ENCODE measurements at places on chromosomes 7 and 10.

DNA sequence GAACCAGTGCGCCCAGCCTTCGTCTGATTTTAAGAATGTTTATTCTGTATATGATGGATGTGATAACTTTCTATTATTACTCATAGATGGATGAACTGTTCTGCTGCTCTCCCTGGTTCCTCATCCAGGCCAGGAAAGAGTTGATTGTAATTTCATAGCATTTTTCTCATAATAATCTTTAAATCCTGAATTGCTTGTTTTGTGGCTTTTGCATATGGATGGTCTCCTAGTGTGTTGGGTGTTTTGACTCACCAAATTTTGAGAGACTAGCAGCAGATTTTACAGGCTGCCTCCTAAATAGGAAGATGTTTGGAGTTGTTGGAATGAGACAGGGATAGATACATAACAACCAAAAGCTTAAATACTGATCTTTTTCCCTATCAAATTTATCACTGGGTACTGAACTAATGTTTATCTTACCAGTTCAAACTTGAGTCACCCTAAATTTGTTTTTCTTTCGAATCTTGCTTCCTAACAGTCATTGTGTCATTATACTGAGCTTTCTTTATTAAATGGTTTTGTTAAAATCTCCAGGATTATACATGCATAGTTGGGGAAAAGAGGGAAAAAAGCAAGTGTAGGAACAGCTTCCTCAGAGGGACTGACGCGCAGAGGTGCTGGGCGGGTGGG, 106.0 kb upstream of the GATA3 start:
- no peak for DNase-seq

DNA sequence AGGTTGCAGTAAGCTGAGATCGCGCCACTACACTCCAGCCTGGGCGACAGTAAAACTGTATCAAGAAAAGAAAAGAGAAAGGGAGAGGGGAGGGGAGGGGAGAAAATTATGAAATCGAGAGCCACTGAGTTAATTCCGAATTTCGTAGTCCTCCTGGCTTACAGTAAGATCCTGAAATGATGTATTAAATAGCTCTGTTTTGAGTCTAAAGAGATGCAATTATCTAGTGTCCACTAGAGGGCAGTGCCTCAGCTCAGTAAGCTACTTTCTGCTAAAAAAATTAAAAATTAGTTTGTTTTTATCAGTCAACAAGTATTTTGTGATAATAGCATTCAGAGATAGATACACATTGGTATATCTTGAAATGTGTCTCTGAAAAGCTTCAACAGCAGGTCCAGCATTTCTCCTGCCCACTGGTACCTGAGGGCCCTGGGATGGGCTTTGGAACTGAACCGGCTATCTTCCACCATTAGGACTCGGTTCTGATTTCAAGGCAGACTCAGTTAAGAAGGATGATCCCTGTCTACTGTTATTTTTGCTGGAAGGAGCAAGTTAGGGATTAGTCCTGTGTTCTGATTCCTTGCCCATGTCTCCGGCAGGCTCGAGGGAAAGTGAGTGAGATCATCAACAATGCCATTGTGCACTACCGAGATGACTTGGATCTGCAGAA, 19.5 kb downstream of the TSPAN33 start:
- no peak for DNase-seq

DNA sequence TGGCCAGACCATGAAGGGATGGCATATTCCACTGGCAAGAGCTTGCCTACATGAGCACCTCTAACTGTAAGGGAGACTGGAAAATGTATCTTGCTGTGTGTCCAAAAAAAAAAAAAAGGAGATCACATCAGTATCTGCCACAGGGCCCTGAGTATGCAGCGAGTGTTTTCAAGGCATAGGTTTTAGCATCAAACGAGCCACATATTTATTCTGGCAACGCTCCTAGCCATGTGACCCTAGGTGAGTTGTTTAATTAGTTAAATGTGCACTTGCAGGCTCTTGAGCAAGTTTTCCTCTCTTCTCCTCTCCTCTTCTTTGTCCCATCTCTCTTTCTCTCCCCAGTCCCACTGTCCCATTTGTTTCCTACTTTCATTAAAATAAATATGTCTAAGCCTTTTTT, 428.7 kb upstream of the AKR1E2 start:
- no peak for DNase-seq

- no peak for DNase-seq
These were observed 36.0 kb upstream of the SRGN start for GRCh38 chr10:69051710-69052487.

GRCh38 chr10:48996329-48996728, 56.7 kb upstream of the LRRC18 start:
- DNase-seq = no peak

DNA sequence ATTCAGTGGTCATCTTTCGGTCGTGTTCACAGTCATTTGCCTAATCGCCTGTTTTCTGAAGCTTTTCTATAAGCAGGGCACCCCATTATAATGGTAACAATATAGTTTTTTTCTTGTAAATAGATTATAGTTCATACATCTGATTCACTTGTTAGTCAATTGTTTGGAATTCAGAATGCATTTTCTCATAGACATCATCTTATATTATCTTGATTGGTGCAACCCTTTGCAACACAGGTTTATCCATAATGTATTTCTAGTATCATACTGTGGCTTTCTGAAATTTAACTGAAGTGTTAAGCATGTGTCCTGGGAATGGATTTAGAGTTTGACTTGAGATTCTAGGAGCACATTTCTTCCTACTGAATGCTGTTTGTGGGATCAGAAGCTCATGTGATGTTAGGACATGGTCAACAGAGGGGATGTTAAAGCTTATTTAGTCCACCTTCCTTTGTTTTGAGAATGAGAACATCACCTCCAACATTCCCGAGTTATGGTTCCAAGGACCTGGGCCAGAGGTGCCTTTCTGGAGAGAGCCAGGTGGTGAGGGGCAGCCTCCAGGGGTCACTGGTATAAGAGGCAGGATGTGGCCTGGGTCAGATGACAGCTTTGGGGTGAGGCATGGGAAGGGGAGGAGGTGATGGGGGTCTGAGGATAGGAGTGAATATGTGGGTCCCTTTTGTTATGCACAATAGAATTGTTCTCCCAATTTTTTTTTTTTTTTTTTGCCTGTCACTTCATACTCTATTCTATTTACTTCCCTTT, 415.6 kb downstream of the EXOC4 start:
- no peak for DNase-seq

DNA sequence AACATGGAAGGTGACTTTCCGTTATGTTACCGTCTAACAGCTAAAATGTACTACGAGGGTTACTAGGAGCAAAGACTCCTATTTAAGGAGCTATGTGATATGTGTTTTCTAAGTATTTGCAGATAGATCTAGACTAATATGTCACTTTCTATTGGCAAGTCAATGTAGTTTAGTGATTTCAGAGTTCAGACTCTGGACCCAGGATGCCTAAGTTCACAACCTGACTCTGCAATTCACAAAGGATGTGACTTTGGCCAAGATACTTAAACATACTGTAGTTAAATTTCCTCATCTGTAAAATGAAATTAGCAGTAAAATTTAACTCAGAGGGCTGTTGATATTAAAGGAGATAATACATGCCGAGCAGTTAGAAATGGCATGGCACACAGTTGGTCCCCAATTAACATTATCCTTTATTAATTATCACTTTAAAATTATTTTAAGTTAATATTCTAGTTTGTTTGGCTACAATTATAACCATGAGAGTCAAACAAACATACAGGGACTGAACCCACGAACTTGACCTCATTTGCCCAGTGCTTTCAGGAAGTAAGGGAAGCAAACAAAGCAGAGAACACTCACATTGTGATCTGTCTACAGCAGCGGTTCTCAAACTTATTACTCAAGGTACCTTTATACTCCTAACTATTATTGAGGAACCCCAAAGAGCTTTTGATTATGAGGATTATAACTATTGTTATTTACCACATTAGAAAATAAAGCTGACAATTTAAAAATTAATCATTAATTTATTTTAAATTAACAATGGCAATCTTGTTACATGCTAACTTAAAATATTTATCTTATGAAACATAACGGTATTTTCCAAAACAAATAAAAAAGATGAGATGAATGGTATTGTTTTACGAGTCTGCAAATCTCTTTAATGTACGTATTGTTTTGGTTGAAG, 94.4 kb downstream of the ANK3 start:
- DNase-seq = no peak

GRCh38 chr10:133294189-133294588, 14.5 kb downstream of the TUBGCP2 start:
- no peak for DNase-seq

DNA sequence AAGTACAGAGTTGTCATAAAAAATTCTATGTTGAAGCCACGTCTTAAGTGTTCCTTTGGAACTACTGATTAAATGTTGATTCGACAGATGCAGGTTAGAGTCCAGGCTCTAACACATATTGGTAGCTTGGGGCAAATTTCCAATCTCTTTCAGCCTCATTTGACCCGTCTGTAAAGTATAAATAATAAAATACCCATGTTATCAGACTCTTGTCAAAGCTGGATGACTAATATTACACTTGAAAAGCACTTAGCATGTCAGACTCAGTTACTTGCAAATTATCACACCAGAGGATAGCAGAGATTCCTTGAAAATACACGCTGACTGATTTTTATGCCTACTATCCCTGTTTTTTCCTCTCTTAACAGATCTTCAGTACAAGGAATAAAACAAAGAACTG, 18.1 kb upstream of the MACC1 start:
- no peak for DNase-seq

- DNase-seq = no peak
These were observed 46.0 kb downstream of the HELLS start for GRCh38 chr10:94591461-94592205.

DNA sequence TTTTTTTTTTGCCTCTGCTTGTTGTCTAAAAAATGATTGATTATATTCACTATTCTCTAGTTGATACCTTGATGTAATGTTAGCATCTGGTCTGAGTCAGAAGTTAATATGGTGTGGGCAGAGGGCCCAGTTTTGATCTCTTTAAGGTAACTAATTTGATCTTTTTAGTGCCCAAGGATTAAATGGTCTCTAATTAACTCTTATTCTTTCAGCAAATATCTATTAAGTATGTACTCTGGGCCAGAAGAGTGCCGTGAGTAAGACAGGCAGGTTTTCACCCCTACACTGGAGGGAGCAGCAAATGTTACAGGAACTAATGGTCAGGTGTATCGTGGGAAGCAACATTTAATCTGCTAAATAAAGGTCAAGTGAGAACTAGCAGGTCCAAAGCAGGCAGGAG, 144.6 kb upstream of the COL1A2 start:
- no peak for DNase-seq

GRCh38 chr10:74778436-74779094, 47.8 kb upstream of the KAT6B start:
- no peak for DNase-seq

DNA sequence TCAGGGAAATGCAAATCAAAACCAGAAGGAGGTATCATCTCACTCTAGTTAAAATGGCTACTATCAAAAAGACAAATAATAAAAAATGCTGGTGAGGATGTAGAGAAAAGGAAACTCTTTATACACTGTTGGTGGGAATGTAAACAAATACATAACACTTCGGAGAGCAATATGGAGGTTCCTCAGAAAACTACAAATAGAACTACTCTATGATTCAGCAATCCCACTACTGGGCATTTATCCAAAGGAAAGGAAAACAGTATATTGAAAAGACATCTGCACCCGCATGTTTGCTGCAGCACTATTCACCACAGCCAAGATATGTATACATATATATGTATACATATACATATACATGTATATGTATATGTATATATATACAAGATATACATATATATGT, 94.2 kb downstream of the C10orf90 start:
- DNase-seq = no peak

DNA sequence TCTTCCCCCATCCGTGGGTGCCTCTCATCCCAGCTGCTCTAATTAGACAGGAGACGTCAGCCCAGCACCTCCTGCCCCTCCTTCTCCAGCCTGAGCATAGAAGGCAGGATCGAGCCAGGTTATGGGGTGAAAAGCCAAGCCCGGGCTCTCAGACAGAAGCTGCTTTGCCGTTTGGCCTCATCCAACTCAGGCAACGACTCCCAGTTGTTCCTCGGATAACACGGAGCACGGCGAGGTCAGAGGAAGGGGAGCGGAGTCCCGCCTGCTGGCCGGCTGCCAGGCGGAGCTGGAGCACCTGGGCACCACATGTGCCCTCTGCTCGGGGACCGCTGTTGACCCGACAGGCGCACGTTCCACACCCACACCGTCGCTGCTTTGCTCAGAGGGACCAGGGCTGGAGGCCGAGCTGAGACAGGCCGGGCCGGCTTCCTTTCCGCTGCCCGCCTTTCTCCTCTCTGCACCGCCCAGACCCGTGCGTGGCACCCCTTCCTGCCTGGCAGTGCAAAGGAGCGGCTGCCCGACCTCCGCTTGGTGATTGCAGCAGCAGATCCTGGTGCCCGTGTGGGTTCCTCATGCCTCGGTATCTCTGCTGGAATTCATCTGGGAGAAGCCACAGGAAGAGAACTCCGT, 21.6 kb upstream of the UNCX start:
- DNase-seq = no peak

GRCh38 chr10:104081998-104082397, 3.7 kb downstream of the COL17A1 start:
- no peak for DNase-seq

GRCh38 chr10:59465088-59465487, 102.7 kb upstream of the FAM13C start:
- no peak for DNase-seq

DNA sequence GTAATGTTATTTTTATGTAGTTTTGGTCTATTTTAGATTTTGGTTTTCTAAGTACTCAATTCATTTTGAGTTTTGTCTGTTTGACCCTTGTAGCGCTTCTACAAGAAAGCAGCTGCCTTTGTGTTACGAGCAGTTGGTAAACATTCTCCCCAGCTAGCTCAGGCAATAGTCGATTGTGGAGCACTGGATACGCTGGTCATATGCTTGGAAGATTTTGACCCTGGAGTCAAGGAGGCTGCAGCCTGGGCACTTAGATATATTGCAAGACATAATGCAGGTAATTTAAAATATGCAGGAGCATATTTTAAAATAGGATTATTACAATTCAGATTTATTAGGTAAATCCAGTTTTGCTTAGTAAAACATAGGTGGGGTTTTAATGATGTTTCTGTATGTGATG, 23.1 kb downstream of the SPAG6 start:
- DNase-seq = no peak

- no peak for DNase-seq
These were observed 149.8 kb downstream of the HBP1 start for GRCh38 chr7:107318523-107319160.

- no peak for DNase-seq
These were observed 675.5 kb downstream of the PARD3 start for GRCh38 chr10:34139559-34139958.

DNA sequence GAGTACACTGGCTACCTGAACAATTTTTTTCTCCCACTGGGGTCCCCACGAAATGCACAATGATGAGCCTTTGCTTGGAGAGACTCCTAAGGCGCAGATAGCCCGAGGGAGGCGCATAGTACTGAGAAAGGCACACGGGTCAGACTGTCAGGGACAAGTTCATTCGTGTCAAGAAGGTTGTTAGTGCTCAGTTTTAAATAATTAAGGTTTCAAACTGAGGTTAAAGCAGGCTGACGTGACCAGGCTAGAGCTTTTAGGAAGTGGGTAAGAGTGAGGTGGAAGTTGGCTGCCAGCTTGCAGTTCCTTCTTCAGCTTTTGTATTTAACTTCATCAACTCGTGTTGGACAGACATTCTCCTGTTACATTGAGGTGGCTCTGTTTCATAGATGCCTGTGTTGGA, 31.6 kb downstream of the RBM33 start:
- no peak for DNase-seq

GRCh38 chr7:116948934-116949333, 4.4 kb upstream of the ST7 start:
- no peak for DNase-seq
